Activated naive CD4-positive, alpha-beta T cell treated with anti-CD3 and anti-CD28 coated beads, Interleukin-2, amount 10 ng/mL, durations not matched to agents 7 days and 5 days (primary cell): ENCODE measurements at places on chromosomes 7 and 10.

GRCh38 chr7:130393101-130393561 lies 12.8 kb downstream of the CPA1 start:
- DNase-seq: no peak

DNA sequence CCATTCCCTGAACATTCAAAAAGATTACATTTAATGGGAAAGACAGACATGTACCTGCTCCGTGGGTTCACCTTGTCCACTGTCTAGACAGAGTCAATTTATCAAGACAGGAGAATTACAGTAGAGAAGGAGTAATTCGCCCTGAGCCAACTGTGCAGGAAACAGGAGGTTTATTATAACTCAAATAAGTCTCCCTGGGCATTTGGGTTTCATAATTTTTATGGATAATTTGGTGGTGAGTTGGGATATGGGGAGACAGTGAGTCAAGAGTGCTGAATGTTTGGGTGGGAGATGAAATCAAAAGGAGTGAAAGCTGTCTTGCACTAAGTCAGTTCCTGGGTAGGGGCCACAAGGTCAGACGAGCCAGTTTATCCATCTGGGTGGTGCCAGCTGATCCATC lies 165.9 kb upstream of the NAMPT start:
- no peak for DNase-seq

- no peak for DNase-seq
Observed at GRCh38 chr10:2881720-2882620, 185.4 kb upstream of the PFKP start.

- DNase-seq: no peak
Observed at GRCh38 chr10:50674469-50675254, 50.9 kb upstream of the SGMS1 start.
